ENCODE measurements at places on chromosomes 5 and 9.

DNA sequence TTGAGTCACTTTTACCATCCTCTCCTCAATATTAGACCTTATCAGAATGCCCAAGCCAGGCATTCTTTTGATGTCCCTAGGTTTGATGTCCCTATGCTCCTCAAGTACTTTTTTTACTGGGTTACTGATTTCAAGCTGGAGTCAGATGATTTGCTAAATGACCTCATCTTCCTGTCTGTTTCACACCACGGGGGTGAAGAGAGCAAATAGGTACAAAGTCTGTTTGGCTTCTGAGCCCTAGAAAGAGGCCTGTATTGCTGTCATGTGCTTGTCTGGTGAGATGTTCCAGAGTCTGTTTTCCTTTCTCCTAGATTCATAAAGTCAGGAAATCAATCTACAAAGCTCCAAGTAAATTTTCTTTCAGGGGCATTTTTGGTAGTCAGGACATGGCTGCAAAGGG, 12.7 kb upstream of the DAB2 start:
- DNase-seq = no peak

- DNase-seq = no peak
These were observed 246.6 kb upstream of the CCNG1 start for GRCh38 chr5:163190784-163191183.

DNA sequence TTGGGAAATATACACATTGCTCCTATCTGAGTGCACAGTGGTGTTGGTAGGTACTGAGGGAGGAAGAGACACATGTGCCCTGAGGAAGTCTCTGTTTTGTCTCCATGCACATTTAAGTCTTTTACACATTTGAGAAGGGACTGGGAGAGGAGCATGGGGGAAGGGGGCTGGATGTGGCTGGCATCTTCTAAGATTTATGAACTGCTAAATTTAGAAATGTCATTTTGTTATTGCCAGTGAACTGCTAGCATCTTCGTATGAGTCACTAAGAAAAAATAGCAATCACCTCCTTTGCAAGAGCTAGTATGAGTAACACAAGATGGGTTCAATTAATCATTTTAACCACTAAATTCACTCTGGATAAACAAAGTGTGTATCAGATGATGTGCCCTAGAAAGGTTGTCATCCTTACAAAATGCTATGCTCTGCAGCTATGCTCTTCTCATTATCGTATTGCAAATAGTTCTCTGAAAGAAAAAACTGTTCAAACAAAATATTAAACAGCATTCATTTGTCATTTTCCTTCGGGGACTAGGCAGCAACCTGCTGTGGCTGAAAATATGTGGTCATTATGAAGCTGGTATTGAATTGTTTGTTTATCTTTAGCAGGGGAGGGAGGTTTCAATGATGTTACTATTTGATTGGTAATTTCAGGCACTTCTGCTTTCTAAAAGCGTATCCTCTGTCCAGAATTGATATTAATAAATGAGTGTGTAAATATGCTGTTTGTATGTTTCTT, 236.5 kb downstream of the DMRTA1 start:
- no peak for DNase-seq

GRCh38 chr5:171612749-171613148, 172.9 kb upstream of the SMIM23 start:
- DNase-seq = no peak

GRCh38 chr5:72185496-72186329, 78.4 kb downstream of the MAP1B start:
- no peak for DNase-seq

DNA sequence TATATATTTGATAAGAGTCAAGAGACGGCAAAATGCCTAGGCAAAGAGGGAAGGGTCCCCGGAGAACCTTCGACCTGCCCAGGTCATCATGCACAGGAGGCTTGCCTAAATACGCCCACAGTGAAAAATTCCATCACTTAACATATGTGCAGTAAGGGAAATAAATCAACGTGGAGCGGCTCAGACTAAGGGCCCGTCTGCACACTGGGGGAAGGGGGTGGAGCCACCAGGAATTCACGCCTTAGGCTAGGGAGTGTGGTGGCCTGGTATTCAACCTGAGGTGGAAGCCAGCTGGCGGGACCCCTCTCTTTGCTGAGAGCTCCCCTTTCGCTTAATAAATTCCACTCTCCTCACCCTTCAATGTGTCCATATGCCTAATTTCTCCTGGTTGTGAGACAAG, 8.3 kb downstream of the PTBP3 start:
- no peak for DNase-seq

DNA sequence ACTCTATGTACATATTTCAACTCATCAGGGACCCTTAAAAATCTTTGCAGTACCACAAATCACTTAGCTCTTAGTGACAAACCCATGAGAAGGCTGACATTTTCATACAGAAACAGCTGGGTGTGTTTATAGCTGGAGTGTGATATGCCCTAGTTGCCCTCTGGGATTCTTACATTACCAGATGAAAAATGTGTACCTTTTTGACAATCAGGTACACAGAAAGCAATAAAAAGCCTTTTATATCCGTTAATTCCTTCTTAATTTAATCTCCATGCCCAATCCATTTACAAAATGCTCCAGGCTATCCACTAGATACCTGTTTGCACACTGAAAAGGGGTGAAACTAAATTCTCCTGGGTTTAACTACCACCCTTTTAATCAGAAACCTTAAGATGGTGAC, 222.9 kb downstream of the KIAA0825 start:
- DNase-seq = no peak

Data from posterior cingulate gyrus (tissue), 11 donors.